KBM-7 (cell line): ENCODE measurements at places on chromosomes 5 and 9.

- DNase-seq = no peak
Measured at GRCh38 chr5:991472-992267, 16.9 kb upstream of the NKD2 start.

- DNase-seq = no peak
Measured at GRCh38 chr5:180723936-180724335, 15.9 kb downstream of the OR2Y1 start.

- no peak for DNase-seq
Measured at GRCh38 chr5:5592541-5592940, 170.1 kb downstream of the ICE1 start.

GRCh38 chr9:121593066-121593465, 58.4 kb upstream of the DAB2IP start:
- no peak for DNase-seq

- peak; percentile 70 for DNase-seq
Measured at GRCh38 chr9:137590469-137591383, at the start of gene ZMYND19. ZMYND19 (minus strand) TSS chr9:137590512; CDS start chr9:137590263, 249 bp downstream.

GRCh38 chr9:13109781-13110180, 169.7 kb downstream of the MPDZ start:
- no peak for DNase-seq

- DNase-seq = no peak
Measured at GRCh38 chr9:129220771-129221170, 42.7 kb upstream of the IER5L start.

DNA sequence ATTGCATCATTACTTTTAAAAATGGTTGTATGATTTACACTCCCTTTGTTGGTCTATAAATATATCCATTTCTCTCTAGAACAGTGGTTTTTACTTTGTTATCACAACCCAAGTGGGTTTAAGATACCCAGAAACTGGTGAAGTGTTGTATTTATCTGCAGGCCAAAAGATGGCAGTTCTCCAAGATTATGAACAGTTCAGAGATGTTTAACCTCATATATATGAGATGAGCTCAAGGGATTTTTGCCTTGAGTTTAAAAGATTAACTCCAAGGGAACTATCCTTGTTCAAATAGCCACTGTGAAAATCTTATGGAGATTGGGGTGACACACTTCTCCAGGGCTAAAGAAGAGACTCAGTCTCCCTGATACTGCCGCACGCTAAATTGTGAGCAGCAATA, 572.6 kb downstream of the TLE4 start:
- no peak for DNase-seq

- no peak for DNase-seq
Measured at GRCh38 chr9:136907011-136907914, 20.9 kb downstream of the TRAF2 start.

GRCh38 chr9:34636791-34637355, 714 bp downstream of the SIGMAR1 start:
- no peak for DNase-seq

GRCh38 chr9:33453286-33453860, 6.0 kb upstream of the AQP3 start:
- DNase-seq = no peak

DNA sequence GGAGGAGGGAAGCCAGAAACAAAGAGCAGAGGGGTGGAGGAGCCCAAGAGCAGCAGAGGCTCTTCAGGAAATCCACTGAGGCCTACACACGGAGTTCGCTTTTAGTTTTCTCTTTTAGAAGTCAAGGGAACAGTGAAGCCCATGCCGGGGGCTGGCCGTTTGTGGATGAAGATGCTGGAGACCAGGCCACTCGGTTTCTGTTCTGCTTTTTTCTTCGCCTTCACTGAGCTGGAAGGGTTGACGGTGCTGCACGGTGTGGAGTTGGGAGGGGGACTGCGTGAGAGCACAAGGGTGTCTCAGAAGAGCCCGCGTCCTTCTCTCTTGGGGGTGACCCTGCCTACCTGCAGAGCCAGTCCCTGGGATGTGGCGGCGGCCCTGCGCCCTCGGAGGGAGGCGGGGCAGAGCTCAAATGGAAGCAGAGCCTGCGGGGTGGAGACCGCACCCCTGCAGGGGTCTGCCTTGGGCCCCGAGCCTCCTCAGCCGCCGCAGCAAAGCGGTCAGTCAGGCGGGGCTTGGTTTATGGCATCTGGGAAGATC, 68.5 kb upstream of the CACNA1B start:
- no peak for DNase-seq

DNA sequence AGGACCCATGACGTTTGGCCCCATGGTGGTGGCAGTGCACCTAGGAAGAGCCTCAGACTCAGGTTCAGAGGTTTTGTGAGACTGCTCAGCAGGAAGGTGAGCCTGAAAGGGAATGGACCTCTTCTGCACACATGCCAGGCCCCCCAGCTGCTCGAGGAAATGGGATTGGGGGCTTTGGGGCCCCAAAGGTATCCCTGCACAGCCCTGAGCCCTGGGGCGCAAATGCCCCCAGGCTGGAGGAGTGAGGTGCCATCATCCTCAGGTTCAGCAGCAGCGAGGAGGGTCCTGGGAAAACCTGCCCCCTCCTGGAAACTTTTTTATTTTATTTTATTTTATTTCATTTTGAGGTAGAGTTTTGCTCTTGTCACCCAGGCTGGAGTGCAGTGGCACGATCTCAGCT, 171.8 kb upstream of the MVB12B start:
- no peak for DNase-seq

DNA sequence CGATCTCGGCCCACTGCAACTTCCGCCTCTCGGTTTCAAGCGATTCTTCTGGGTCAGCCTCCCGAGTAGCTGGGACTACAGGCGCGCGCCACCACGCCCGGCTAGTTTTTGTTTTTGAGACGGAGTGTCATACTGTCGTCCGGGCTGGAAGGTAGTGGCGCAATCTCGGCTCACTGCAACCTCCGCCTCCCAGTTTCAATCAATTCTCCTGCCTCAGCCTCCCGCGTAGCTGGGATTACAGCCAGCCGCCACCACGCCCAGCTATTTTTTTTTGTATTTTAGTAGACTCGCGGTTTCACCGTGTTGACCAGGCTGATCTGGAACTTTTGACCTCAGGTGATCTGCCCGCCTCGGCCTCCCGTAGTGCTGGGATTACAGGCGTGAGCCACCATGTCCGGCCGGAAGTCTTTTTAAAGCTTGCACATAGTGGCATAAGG, 1.2 kb downstream of the SMC5 start:
- peak; percentile 8 for DNase-seq
